ENCODE measurements at places on chromosomes 1 and 21. TPM values are rescaled to one million over a fixed set of nuclear protein-coding genes. Genes with fewer than 3 reads are reported as not detected.

The SLC44A5 gene
- 3.1 TPM for polyA plus RNA-seq

The NBPF19 gene
- 17.1 TPM for polyA plus RNA-seq

The MT1HL1 gene
- not detected for polyA plus RNA-seq

The HMGCS2 gene
- polyA plus RNA-seq: 0.37 TPM

The WNT3A gene
- polyA plus RNA-seq: 0.05 TPM

The VHLL gene
- not detected for polyA plus RNA-seq

The CGN gene
- polyA plus RNA-seq: 34.6 TPM

The CRYAA gene
- polyA plus RNA-seq: not detected

The TNFRSF9 gene
- 0.09 TPM for polyA plus RNA-seq

The CELA2B gene
- 1.00 TPM for polyA plus RNA-seq

The VAV3 gene
- polyA plus RNA-seq: 6.6 TPM

The SLAMF9 gene
- not detected for polyA plus RNA-seq

The TRIM46 gene
- polyA plus RNA-seq: 3.4 TPM

The LHX8 gene
- polyA plus RNA-seq: not detected

The ATAD3C gene
- polyA plus RNA-seq: 3.6 TPM

The DISC1 gene
- polyA plus RNA-seq: 10.7 TPM

The MFAP2 gene
- 225 TPM for polyA plus RNA-seq

The SIM2 gene
- 1.9 TPM for polyA plus RNA-seq

The CLCA1 gene
- not detected for polyA plus RNA-seq

The ADGRB2 gene
- polyA plus RNA-seq: 28.8 TPM

The AMY2A gene
- 0.37 TPM for polyA plus RNA-seq

The ANGPTL3 gene
- polyA plus RNA-seq: 0.39 TPM

The F5 gene
- 0.40 TPM for polyA plus RNA-seq

The PRELP gene
- polyA plus RNA-seq: 1.7 TPM

The C1orf210 gene
- polyA plus RNA-seq: 10.9 TPM

The ITLN2 gene
- not detected for polyA plus RNA-seq

The VASH2 gene
- 38.4 TPM for polyA plus RNA-seq

The ASAP3 gene
- 47.9 TPM for polyA plus RNA-seq

The CAMK2N1 gene
- 73.5 TPM for polyA plus RNA-seq

The RPE65 gene
- 0.48 TPM for polyA plus RNA-seq

The ZYG11A gene
- 0.14 TPM for polyA plus RNA-seq
